Mammary epithelial cell (primary cell): ENCODE measurements at places on chromosomes 1 and 21.

DNA sequence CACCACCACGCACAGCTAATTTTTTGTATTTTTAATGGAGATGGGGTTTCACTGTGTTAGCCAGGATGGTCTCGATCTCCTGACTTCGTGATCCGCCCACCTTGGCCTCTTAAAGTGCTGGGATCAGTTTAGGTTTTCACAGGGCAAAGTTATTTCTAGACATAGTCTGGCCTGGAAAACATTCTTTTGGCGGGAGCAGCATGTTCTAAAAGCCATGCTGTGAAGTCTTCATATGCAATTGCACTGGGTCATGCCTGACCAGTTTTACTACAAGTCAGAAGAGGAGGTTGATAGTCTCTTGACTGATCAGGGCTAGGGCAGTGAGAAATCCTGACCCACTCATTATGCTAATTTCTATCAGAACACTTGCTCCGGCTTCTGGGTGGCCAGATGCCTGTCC lies 131.6 kb upstream of the POU3F1 start:
- no peak for DNase-seq

- no peak for DNase-seq
Observed at GRCh38 chr1:65371544-65371943, 48.9 kb upstream of the LEPR start.

DNA sequence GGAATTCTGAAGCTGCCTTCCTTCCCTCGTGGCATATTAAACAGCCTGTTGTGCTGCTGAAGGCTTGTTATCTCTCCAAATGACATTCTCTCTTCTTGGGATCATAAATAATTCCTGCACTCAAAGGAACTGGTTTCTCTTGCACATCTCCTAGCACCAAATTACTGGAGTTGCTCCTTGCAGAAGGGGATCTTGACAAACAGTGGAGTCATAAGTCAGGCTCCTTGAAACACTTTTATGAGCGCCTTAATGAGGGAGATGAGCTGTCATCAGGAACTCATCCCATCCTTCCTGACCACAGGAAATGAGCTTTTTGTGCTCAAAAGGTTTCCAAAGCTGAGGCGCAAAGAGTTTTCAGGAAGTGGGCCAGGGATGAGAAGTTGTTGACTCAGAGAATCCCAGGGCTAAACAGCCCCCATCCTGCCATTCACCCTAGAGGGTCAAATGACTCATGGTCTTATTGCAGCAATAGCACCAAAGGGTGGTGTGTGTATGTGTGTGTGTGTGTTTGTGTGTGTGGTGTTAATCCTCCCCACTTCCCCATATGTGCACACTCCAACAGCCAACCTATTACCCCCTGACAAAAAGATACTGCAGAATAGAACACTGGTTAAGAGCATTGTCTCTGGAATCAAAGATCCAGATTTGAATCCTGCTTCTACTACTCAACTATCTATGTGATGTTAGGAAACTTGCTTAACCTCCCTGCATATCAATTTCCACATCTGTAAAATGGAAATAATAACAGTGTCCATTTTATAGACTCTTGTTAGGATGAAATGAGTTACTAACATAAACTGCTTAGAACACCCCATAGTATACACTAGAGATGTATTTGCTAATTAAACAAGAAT lies 2.8 kb upstream of the PHC2 start:
- peak; percentile 100 for DNase-seq

GRCh38 chr1:68331117-68331865 lies 99.0 kb upstream of the WLS start:
- peak; percentile 89 for DNase-seq

DNA sequence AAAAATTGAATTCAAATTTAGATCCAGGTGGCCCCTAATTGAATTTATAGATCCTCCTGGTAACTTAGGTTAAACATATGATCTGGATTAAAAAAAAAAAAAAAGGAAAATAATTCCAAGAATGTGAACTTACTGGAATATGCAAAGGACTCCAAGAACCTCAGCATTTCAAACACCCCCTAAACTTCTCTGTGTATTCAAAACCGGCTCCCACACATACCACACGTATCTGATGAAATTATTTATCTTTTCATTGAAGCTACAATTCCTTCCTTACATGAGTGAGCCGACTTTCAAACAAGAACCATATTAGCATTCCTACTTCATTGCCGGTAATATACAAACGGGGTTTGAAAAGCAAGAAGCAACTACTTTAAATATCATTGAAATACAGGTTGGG lies 61.4 kb upstream of the FMN2 start:
- no peak for DNase-seq

GRCh38 chr1:51699391-51699790 lies 82.5 kb downstream of the OSBPL9 start:
- no peak for DNase-seq

DNA sequence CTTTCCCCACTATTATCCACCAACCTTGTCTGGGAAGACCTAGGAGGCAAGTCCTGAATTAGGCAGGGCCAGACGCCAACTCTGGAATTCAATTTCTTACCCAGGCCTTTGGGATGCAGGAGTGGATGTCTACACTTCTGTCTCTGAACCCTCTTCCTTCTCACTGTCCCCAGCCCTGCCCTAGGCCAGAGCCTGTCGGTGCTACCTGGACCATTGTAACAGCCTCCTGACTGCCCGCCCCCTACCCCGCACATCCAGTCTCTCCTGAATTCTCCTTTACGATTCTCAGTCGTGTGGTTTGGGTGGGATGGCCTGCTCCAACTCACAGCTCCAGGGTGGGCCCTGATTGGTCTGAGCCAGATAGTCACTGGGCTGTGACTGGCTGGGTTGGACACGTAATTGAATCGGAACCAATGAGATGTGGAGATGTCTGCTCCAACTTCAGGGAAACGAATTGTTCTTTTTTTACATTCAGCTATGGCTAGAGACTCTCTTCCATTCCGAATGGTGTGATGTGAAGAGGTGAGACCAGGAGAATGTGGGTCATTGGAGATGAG lies 304.6 kb downstream of the PTPRU start:
- no peak for DNase-seq

DNA sequence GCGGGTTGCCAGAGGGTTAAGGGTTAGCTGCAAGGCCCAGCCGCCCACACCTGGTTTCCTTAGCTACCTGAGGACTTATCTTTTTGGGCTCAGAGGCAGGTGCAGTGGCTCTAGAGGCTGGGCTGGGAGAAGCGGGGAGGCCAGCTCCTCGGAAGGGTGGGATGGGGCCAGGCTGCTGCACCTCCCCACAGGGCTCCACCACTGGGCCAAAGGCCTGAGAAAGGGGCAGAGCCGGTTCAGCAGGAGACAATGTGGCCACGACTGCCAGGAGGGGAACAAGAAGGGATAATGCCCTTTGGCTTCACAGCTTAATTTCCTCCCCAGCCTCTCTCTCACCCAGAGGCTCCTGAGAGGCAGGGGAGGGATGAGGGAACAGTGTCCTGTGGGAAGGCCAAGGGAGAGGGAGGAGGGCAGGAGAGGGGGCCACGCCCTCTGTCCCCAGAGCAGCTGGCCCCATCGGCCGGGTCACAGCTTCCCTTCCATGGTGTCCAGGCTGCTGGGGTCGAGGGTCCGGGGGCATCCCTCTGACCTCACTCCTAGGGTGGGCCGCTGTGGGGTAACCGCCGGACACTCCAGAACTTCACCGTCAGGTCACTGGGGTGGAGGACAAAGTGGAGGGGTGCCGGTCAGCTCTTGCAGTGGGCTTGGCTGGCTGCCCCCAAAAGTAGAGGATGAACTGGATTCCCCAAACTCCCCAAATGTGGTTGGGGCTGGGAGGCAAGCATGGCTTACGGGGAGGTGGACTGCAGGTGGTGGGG lies 50.4 kb downstream of the KIF21B start:
- DNase-seq = no peak

- DNase-seq = no peak
Observed at GRCh38 chr1:222384531-222384930, 163.4 kb downstream of the HHIPL2 start.

DNA sequence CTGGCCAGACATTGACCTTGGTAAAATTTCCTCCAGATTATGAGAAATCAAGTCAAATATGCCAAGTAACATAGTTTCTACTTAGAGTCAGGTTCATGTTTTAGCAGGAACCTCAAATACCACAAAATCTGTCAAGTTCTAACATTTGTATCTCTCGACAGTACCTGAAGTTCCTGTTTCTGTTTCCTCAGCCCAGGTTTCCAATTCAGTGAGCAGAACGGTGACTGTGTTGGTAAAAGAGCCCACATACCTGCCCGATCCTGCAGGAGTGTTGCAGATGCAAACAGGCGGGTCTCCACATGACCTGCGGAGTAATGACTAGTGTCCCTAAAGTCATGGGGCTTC lies 57.9 kb upstream of the LGALS8 start:
- peak; percentile 94 for DNase-seq

DNA sequence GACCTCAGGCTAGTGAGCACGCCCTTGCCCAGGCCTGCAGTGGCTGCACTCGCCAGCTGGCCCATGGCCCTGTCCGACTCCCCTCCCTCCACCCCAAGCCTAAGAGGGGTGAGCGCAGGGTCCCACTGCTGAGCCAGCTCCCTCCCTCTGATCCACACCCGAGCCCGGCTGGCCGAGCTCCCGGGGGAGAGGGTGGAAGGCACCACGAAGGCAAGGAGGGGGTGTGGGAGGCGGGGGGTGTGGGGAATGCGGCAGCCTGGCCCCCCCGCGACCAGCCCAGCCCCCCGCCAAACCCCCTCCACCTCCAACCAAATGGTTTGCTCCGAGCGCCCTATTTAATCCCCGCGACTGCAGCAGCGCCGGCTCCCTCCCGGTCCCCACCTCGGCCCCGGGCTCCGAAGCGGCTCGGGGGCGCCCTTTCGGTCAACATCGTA lies at the start of gene CADM3:
CADM3 (plus strand) TSS at position 362 of the 434 bp plus-strand sequence. CDS start 151 bp downstream, outside the sequence.
- no peak for DNase-seq
